Panc1 (cell line): ENCODE measurements at places on chromosomes 6 and 20. TPM values are rescaled to one million over a fixed set of nuclear protein-coding genes. Genes with fewer than 3 reads are reported as not detected.

The C20orf141 gene
- not detected for total RNA-seq

The CLVS2 gene
- total RNA-seq: 1.1 TPM

The DNAH8 gene
- total RNA-seq: not detected

The OTOR gene
- total RNA-seq: not detected

DNA sequence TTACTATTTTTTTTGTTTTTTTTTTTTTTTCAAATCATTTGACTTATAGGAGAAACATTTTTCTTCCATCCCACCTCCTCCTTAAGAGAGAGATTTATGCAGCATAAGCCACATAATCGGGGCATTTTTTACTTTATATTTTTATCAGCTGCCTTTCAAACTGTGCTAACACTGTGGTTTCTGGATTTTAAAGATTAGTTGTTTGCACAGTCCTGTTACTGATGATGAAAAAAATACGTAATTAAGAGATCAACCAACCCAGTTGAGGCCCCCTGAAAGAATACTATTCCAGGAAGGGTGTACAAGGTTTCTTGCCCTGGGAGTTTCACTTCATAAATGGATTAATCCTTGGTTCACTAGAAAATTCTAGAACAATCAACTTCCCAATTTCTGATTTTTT, 68.3 kb downstream of the MMS22L start:
- no peak for DNase-seq
- peaks cover under 1% of the 10 kb centered on the region; the same call in 1 of the 2 replicates for H3K36me3 ChIP-seq
- no peaks in the 10 kb centered on the region for H3K27me3 ChIP-seq

- H3K36me3 ChIP-seq: no peaks in the 10 kb centered on the region
- peaks cover 22% of the 10 kb centered on the region for H3K4me1 ChIP-seq
- no peaks in the 10 kb centered on the region for H3K27me3 ChIP-seq
- no peak for DNase-seq
- H3K4me3 ChIP-seq: no peak overlapping the region
- no peak overlapping the region for H3K27ac ChIP-seq
Measured at GRCh38 chr6:38354037-38354381, 285.7 kb downstream of the BTBD9 start.

DNA sequence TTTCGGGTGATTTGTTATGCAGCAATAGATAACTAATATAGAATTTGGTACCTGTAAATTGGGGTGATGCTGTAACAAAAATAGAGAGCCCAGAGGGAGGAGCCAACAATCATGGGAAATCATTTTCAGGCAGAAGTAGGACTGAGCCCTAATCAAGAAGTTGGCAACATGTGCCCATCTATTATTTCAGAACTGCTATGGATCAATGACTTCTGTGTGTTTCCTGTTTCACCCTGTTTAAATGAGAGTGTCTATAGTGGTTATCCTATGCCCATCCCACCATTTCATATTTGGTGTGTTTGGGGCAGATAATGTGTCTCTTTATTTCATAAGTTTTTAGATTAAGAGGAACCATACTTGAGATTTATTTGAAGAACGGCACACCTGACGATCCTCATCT, 330.8 kb upstream of the CITED2 start:
- H3K4me3 ChIP-seq: no peak overlapping the region
- peaks cover 23% of the 10 kb centered on the region for H3K4me1 ChIP-seq
- no peaks in the 10 kb centered on the region for H3K36me3 ChIP-seq
- no peaks in the 10 kb centered on the region for H3K27me3 ChIP-seq
- H3K27ac ChIP-seq: peak overlapping the region; percentile 99

GRCh38 chr20:18780385-18781130, 33.0 kb upstream of the SCP2D1 start:
- no peaks in the 10 kb centered on the region for H3K4me1 ChIP-seq
- H3K27me3 ChIP-seq: 0 out of 2 replicates have a peak, but pooled peaks cover 3% of the 10 kb centered on the region
- no peak overlapping the region for H3K27ac ChIP-seq
- H3K4me3 ChIP-seq: no peak overlapping the region
- DNase-seq: no peak

- H3K36me3 ChIP-seq: no peaks in the 10 kb centered on the region
- H3K4me1 ChIP-seq: no peaks in the 10 kb centered on the region
- H3K4me3 ChIP-seq: no peak overlapping the region
- no peaks in the 10 kb centered on the region for H3K27me3 ChIP-seq
- no peak for DNase-seq
- H3K27ac ChIP-seq: no peak overlapping the region
Measured at GRCh38 chr20:42635699-42636411, 553.9 kb downstream of the PTPRT start.

DNA sequence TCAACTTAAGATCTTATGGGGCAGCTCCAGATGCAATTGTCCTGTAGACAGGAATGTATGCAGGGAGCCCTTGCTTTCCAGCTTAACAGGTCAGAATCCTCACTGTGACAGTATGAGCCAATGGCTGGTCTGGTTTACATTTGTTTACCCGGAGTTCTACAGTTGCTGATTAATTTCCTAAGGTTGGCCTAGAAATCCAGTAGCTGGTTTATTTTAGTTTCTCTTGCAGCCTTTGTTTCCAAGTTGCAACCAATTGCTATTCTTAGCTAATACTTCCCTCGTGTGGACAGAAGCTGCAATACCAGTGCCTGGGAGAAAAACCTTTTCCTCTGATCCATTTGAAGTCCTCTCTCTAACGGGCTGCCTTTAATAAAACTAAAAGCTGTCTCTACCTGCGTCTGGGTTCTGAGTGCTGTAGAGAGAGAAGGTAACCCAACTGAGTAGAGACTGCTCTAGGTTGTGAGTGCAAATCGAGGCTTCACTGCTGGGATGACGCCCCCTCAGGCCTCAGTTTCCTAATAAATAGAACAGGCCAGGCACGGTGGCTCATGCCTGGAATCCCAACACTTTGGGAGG, 45.9 kb downstream of the ZNF217 start:
- no peak overlapping the region for H3K4me3 ChIP-seq
- no peaks in the 10 kb centered on the region; the same call in 1 of the 2 replicates for H3K4me1 ChIP-seq
- H3K36me3 ChIP-seq: no peaks in the 10 kb centered on the region
- DNase-seq: peak; percentile 45

- no peaks in the 10 kb centered on the region for H3K4me1 ChIP-seq
- no peak overlapping the region for H3K4me3 ChIP-seq
- DNase-seq: no peak
- no peak overlapping the region for H3K27ac ChIP-seq
- no peaks in the 10 kb centered on the region for H3K36me3 ChIP-seq
- 0 out of 2 replicates have a peak, but pooled peaks cover 2% of the 10 kb centered on the region for H3K27me3 ChIP-seq
Measured at GRCh38 chr6:7035837-7036249, 71.9 kb upstream of the RREB1 start.

DNA sequence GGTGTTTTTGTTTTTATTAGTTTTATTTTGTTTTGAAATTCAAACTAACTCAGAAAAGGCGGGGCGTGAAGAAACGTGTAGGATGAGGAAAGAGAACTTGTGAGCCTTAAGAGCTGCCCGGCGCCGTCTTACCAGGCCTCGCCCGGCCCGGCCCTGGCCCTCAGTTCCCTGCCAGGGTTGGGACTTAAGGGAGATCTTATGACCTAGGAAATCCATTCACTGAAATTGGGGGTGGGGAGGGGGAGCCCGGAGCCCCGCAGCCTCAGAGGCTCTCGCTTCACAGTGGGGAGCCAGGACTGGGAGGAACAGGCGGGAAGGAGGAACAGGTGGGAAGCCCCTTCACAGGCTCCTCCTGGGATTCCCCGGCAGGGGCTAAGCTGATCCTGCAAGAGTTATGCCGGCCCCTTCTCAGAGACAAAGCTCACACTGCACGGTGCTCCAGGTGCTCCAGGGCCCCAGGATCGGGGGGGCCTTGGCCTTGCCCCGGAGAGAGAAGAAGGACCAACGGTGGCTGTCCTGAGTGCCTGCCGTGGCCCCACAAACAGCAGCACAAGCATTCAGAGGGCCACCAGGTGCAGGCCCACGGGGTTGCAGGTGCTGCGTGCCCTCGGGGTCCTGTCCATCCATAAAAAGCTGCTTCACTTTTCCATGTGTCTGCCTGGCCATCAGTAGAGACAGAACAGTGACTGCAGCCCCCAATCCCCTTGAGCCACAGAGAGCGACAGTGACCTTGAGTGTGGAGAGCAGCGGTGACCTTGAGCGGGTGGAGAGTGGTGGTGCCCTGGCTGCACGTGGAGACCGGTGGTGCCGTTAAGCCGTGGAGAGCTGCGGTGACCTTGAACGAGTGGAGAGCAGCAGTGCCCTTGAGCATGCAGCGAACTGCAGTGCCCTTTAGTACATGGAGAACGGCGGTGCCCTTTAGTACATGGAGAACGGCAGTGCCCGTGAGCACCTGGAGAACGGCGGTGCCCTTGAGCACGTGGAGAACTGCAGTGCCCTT, 152.7 kb downstream of the DLL1 start:
- no peaks in the 10 kb centered on the region for H3K36me3 ChIP-seq
- H3K4me1 ChIP-seq: no peaks in the 10 kb centered on the region
- no peak overlapping the region for H3K4me3 ChIP-seq

DNA sequence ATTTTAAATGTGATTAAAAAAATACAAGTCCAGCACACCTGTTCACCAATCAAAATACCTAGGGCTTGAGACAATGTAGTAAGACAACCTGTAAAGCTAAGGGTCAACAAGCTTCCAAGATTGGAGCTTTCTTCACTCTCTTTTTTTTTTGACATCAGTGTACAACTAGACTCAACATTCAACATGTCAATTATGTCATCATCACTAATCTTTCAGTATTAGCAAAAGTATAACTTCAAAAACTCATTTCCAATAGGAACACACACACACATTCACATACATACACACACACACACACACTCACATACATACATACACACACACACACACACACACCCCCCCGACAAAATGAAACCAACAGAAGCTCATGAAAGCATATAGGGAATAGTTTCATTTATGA, 26.0 kb downstream of the PRKN start:
- no peaks in the 10 kb centered on the region for H3K4me1 ChIP-seq
- no peak overlapping the region for H3K27ac ChIP-seq
- H3K36me3 ChIP-seq: no peaks in the 10 kb centered on the region; the same call in 1 of the 2 replicates
- H3K4me3 ChIP-seq: no peak overlapping the region
- no peaks in the 10 kb centered on the region for H3K27me3 ChIP-seq
- DNase-seq: no peak

- no peaks in the 10 kb centered on the region for H3K36me3 ChIP-seq
- no peak for DNase-seq
- H3K4me1 ChIP-seq: no peaks in the 10 kb centered on the region
- no peak overlapping the region for H3K4me3 ChIP-seq
- H3K27ac ChIP-seq: no peak overlapping the region
Measured at GRCh38 chr6:62808565-62809293, 402.5 kb upstream of the FKBP1C start.

GRCh38 chr6:31597006-31597405, 4.2 kb upstream of the NCR3 start:
- no peak overlapping the region for H3K4me3 ChIP-seq
- no peaks in the 10 kb centered on the region for H3K36me3 ChIP-seq
- no peaks in the 10 kb centered on the region for H3K27me3 ChIP-seq
- H3K27ac ChIP-seq: no peak overlapping the region
- DNase-seq: no peak

DNA sequence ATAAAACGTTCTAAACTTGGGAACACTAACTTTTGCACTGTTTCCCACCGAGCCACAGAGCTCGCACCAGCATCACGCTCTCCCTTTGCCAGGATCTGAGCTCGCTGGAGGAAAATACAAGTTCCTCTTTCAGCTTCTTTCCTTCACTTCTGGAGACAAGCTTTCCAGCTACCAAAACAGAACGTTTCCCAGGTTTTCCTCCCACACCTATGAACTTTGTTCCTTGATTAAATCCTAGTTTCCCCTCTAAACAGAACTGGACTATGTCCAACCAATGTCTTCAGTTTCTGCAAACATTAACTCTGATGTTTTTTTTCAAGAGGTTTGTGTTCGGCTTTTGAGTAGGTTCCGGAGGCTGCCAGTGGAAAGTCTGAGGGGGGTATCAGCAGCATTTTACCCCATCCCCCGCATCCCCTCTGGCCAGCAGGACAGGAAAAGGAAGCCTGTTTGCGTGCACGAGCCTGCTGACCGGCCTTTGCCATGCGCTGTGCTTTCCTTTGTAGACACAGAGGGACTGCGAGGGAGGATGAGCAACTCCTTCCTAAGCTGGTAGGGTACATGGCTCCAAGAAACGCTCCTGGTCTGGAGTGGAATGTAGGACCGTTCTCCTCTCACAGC, 135.5 kb downstream of the LY86 start:
- no peaks in the 10 kb centered on the region for H3K36me3 ChIP-seq
- no peak overlapping the region for H3K27ac ChIP-seq
- peaks cover 3% of the 10 kb centered on the region; the same call in 1 of the 2 replicates for H3K4me1 ChIP-seq
- DNase-seq: no peak

DNA sequence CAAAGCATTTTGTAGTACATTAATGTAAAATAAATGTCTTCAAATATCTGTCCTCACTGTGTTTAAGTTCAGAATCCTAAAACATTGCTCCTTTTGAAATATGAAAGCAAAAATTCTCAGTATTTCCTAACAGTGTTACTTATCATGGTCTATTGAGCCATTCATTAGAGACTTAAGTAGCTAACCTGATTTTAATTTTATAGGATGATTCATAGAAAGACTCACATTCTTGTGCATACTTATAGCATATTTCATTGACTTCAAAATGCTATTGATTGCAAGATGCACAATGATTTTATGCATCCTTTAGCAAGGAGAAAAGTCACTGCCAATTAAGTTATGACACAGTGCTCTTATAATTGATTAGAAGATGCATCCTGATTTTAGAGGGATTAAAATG, 85.7 kb downstream of the HIVEP1 start:
- H3K27me3 ChIP-seq: no peaks in the 10 kb centered on the region
- DNase-seq: no peak
- H3K4me1 ChIP-seq: no peaks in the 10 kb centered on the region
- H3K4me3 ChIP-seq: no peak overlapping the region
- H3K27ac ChIP-seq: no peak overlapping the region

GRCh38 chr20:40486297-40486696, 202.7 kb downstream of the MAFB start:
- no peak overlapping the region for H3K27ac ChIP-seq
- no peaks in the 10 kb centered on the region; the same call in 1 of the 2 replicates for H3K27me3 ChIP-seq
- no peaks in the 10 kb centered on the region; the same call in 1 of the 2 replicates for H3K36me3 ChIP-seq
- no peaks in the 10 kb centered on the region for H3K4me1 ChIP-seq
- no peak overlapping the region for H3K4me3 ChIP-seq
- no peak for DNase-seq

DNA sequence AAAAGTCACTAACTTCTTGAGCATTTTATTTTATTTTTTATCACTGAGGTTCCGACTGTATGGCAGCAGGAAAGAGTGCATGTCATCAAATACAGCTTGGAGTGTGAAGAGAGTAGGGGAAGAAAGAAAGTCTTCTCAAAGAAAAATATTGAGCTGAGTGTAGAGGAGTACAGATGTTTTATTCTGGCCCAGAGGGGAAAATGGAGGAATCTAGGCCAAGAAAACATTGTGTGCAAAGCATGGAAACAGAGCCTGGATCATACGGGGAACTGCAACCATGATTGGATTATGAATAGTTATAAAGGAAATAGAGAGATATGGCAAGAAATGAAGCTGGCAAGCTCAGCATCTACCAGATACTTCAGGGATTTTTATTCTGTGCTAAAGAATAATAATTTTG, 104.2 kb upstream of the SCGN start:
- no peak for DNase-seq
- H3K4me3 ChIP-seq: no peak overlapping the region
- H3K4me1 ChIP-seq: no peaks in the 10 kb centered on the region
- no peak overlapping the region for H3K27ac ChIP-seq
- H3K36me3 ChIP-seq: no peaks in the 10 kb centered on the region
- H3K27me3 ChIP-seq: peaks cover 2% of the 10 kb centered on the region; the same call in 1 of the 2 replicates

GRCh38 chr20:62692176-62692575, 16.5 kb upstream of the NTSR1 start:
- H3K4me1 ChIP-seq: peaks cover 7% of the 10 kb centered on the region
- no peaks in the 10 kb centered on the region for H3K36me3 ChIP-seq
- no peak overlapping the region for H3K27ac ChIP-seq
- H3K27me3 ChIP-seq: no peaks in the 10 kb centered on the region
- DNase-seq: no peak
